ENCODE measurements at places on chromosomes 11 and 22.

DNA sequence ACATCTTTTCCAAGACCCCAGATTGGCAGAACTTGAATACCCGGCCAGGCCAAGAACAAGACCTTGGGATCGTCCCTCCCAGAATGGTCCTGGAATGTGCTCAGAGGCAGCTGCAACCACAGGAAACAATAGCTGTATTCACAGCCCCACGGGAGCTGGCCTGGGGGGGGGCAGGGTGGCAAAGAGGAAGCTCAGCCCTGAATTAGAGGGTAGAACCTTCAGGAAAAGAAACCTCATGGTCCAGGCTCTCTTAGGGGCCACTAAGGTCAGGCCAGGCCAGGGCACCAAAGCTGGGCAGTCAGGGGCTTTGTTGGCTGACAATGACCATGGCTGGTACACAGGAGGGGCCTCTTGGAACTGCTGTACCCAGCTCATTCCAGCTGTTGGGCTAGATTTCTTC lies 17.3 kb downstream of the RPL27A start:
- ATAC-seq = no peak

- ATAC-seq = no peak
These were observed 166.5 kb downstream of the UVRAG start for GRCh38 chr11:75981546-75981945.

- ATAC-seq = no peak
These were observed 9.1 kb upstream of the TUBA8 start for GRCh38 chr22:18101536-18101935.

- no peak for ATAC-seq
These were observed 1.8 kb downstream of the YWHAH start for GRCh38 chr22:31945971-31946680.

DNA sequence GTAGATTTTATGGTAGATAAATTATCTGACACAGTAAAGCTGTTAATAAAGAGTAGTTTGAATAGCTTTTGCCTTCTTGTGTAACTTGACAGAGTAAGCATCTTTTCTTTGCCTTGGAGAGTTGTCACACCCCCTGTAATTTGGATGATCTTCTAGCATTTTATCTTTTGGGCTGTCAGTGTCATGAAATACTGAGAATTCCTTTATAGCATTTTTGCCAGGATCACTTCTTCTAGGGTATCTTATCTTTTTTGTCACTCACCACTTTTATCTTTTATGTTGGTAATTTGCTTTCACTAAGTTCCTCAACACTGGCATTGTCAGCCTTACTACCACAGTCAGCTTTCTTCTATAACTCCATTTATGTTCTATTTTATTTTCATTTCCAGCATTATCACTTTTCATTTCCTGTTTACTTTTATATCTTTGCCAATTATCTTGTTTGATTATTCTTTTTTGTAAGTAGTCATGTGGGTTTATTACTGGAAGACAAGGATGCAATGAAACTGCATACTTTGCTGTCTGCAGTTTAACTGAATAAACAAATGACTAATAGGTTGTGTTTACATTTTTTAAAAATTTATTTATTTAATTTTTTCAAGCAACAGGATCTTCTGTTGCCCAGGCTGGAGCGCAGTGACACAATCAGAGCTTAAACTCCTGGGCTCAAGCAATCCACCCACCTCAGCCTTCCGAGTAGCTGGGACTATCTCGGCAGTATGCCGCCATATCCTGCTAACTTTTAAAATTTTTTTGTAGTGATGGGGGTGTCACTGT lies 28.1 kb upstream of the ACAT1 start:
- ATAC-seq = no peak

- ATAC-seq = no peak
These were observed 6.1 kb upstream of the SSTR3 start for GRCh38 chr22:37218399-37218770.

DNA sequence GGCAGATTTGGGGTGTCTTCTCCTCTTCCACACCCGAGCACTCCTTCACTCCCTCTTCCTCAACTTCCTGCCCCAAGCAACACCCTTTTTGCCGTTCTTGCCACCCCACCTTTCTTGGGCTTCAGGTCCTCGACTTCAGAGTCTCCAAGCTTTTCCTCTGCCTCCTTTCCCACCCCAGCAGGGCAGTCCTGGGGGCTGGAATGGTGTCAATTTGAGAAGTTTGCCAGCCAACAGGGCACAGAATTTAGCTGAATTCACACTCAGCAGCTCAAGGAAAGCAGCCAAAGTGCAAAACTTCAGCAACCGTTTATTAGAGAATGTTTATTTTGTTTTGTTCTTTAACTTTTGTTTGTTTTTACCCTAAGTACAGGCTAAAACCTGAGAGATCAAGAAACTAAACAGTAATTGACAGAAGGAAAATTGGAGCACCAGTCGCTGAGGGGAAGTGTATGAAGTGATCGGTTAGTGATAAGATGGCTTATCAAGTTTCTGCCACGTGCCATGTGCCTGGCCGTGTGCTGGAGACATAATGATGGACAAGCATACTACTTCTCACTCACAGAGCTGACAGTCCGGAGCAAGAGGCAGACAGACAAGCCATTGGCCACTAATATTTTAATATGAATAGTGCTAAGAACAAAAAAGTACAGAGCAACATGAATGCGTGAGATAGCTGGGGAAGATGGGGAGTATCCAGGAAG lies 44.4 kb downstream of the AHNAK start:
- no peak for ATAC-seq

DNA sequence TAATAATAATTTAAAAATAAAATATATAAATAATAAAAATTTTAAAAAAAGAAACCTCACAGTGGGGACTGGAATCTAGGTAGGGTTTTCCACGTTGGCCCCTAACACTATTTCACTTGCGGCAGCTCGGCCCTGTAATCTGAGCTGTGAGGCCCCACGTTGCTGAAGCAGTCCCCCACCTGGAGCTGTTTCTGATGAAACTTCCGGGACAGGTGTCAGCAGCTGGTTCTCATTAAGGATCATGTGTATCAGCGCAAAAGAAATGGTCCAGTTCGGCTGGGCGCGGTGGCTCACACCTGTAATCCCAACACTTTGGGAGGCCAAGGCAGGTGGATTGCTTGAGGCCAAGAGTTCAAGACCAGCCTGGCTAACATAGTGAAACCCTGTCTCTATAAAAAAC lies 17.3 kb downstream of the RHOD start:
- no peak for ATAC-seq

GRCh38 chr22:31170971-31171370 lies 11.0 kb downstream of the RNF185 start:
- no peak for ATAC-seq
